Jurkat, Clone E6-1 (cell line): ENCODE measurements at places on chromosomes 7 and 10.
A peak's percentile ranks its signal among the peaks of the same experiment; 100 is the strongest.

DNA sequence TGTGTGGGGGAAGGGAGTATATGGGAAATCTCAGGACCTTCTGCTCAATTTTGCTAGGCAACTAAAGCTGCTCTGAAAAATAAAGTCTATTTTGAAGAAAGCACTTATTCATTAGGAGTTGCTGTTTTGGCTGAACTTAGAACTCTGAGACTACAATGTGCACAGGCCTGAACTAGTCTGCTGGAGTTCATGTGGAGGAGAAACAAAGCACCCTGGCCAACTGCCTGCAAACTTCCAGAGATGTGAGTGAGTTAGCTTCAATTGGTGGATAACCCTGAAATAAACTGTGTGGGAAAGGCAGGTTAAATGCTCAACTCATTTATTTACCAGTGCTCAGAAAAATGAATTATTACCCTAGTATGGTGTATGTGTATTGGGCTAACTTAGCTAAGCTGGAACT, 17.3 kb upstream of the FAM241B start:
- no peak for DNase-seq

- DNase-seq = no peak
Observed at GRCh38 chr10:111082102-111082975, 5.5 kb downstream of the ADRA2A start.

GRCh38 chr7:102873470-102874165, 39.2 kb upstream of the LRRC17 start:
- DNase-seq = no peak

GRCh38 chr7:116955340-116955739, 2.0 kb downstream of the ST7 start:
- DNase-seq = no peak

GRCh38 chr7:128879461-128879938, 16.8 kb downstream of the ATP6V1F start:
- DNase-seq = no peak

- no peak for DNase-seq
Observed at GRCh38 chr7:48962821-48963505, 38.6 kb downstream of the CDC14C start.

DNA sequence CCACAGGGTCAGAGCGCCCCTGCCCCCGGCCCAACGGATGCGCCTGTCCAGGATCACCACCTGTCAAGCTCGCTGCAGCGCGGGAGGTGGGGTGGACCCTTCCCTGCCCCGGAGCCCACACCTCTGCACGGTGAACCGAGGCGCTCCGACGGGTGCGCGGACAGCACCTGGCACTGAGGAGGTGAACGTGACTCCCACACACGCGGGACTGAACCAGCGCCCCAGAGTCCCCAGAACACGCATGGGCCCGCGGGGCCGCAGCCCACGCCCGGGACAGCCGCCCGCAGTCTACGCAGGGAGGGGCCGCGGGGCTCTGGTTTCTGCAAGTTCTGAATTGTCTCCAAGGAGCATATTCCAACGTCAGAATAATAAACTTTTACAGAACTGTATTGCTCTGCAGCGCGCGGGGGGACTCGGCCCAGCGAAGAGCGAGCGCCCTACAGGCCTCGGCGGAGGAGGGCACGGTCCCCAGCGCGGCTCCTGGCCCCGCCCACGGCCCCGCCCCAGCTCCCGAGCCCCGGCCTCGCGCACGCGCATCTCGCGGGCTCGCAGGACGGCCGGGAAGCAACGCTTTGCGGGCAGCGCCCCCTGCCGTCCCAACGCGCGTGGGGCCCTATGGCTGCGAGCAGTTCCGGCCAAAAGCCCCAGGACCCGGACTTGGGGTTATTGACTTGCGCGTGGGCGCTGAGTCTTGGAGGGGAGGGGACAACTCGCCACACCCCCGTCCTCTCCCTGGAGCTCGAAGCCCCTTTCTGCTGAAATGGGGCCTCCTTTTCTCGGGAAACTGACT, 29.7 kb downstream of the OAT start:
- DNase-seq = peak; percentile 64

- peak; percentile 50 for DNase-seq
Observed at GRCh38 chr10:12902135-12902572, 99.4 kb downstream of the CCDC3 start.

DNA sequence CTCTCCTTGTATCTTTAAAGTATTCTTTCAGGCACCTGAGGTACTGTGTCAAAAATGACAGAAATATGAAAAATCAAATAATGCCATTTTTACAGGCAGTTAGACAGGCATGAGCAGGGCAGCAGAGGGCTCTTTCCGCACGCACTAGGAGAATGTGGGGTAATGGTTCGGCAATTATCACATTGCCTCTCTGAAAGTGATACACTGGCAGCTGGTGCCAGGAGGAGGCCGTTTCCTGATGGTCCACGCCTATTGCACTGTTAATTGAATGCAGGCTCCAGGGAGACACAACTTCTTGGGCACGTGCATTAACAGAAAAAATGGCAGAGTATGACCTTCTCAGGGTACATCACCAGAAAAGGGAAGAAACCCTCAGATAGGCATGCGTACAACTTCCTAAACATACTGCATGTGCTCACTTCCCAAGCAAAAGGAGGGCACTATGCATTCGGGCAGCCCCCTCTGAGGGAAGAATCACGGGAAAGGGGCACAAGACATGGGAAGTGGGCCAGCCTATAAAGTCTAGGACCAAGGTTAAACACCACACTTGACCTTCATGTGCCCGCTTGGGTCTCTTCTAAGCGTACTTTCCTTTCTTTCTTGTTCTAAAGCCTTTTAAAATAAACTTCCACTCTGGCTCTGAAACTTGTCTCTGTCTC, 161.7 kb downstream of the TNS3 start:
- DNase-seq = no peak

GRCh38 chr10:111974325-111974724, 209.2 kb downstream of the GPAM start:
- DNase-seq = no peak

DNA sequence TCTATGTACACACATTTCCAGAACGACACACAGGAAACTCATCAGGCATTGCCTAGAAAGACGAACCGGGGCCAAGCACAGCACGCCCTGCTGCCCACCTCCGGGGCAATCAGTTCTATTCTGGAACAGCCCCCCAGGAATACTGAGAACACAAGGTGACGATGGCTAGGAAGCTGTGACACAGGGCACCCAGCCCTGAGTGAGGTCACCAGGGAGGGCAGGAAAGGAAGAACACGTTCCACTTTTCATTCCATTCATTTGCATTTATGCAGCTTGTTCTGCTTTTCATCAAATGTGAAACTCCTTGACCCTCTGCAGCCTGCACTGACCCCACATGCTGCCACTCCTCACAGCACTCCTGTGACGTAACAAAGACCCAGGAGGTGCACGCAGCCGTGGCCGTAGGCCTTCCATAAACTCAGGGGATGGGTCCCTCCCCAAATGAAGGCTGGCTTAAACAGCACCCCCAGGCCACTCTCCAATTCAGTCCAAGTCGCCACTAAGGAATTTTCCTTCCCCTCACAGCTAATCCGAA, 28.9 kb downstream of the MAD1L1 start:
- DNase-seq = no peak

- no peak for DNase-seq
Observed at GRCh38 chr7:91634485-91635177, 245.9 kb downstream of the MTERF1 start.

GRCh38 chr10:100744987-100745881, at the start of gene PAX2:
PAX2 (plus strand) TSS chr10:100745582; CDS start chr10:100746261, 679 bp downstream.
- DNase-seq = no peak

DNA sequence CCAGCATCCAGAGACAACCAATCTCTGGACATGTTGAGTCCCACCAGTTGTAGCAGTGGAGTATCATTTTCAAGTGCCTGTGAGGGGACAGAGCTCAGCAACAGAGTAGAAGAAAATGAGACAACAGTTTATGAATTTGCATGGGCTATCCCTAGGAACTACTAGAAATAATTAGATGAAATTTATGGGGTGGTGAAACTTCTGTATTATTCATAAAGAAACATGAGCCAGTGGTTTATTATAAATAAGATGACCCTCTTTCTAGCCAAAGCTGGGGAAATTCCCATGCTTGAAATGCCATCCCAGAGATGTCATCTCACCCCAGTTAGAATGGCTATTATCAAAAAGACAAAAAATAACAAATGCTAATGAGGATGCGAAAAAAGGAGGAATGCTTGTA, 55.1 kb upstream of the ITGB8 start:
- DNase-seq = no peak

- DNase-seq = no peak
Observed at GRCh38 chr10:99620711-99621453, 643 bp upstream of the SLC25A28 start.

DNA sequence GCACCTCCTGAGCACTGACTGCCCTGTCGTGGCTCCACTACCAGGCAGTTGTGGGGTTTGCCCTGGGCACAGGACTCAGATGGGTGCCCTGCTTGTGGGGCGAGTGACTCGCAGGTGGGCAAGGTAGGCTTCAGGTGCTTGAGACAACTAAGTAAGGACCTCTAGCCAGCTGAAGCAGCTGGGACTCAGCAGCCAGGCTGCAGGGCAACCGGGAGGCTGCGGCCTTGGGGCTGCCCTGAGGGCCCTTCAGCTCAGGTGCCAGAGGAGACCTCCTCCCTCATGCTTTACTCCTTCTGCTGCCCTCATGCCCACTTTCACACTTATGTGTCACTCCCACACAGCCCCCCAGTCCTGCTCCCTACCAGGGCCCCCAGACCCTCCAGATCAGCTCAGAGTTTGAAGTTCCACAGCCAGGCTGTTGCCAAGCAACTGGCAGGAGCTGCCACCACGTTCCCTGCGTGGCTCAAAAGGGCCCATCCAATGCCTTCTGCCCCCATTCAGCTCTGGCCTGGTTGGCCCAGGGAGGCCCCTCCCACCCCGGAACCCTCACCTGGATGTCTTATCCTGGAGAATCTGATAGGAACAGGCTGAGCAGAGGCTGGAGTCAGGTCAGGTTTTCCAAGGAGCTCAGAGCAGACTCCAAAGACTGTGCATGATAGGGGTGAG, 10.0 kb downstream of the TLX1 start:
- DNase-seq = no peak

DNA sequence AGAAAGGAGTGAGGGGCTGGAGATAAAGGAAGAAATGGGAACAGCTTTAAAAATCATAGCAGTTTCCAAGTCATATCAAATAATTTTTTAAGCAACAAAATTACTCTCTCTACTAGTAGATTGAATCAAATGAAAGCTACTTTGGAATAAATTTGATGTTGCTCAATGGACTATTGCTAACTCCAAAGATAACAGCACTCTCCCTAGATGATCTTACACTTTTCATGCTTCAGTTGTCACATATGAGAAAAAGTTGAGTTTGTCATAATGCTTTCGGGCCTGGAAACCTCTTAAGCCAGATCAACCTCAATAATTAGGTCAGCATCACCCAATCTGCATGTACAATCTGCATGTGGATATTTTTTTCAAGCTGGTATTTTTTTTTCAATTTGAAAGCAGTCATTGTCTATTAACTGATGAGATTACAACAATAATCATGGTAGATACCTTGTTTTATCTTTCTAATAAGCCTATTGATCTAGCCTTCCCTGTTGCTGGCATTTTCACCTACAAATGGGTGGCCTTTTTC, 31.3 kb downstream of the LIPJ start:
- no peak for DNase-seq

- DNase-seq = no peak
Observed at GRCh38 chr7:28318101-28318762, 94.1 kb upstream of the CREB5 start.

- no peak for DNase-seq
Observed at GRCh38 chr10:3568983-3569382, 216.0 kb downstream of the KLF6 start.

GRCh38 chr10:60282771-60283353, 106.8 kb downstream of the ANK3 start:
- no peak for DNase-seq

DNA sequence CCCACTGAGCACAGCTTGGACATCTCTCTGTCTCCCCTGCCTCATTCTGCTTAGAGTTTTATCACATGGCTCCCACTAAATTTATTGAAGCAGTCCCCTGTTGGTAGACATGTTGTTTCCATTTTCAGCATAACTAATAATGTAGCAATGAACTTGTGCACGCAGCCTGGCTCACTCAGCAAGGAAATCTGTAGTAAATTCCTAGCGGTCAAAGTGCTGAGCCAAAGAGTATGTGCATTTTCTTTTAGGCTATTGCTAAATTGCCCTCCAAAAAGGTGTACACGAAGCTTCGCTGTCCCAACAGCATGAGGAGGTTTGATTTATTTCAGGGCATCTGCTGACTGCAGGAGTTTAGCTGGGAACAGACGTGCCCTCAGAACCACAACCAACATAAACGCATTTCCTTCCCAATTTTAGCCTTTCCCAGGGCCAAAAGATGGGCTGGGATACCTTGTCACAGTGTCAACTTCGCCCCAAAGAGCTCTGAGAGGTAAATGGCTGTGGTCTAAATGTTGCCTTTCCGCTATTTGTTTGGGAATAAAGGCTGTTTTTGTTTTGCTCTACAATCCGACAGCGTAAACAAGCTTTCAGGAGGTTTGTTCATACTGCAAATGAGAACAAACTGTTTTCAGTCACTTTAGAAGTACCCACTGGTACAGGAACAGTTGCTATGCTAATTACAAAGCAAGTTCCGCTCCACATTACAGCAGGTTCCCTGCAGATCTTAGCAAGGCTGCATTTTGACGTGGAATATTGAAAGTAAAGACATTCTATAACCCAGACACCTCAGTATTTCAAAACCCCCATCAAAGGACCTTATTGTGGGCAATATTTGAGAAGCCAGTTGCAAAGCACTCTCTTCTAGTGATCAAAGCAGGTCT, 16.8 kb downstream of the VSIR start:
- no peak for DNase-seq

DNA sequence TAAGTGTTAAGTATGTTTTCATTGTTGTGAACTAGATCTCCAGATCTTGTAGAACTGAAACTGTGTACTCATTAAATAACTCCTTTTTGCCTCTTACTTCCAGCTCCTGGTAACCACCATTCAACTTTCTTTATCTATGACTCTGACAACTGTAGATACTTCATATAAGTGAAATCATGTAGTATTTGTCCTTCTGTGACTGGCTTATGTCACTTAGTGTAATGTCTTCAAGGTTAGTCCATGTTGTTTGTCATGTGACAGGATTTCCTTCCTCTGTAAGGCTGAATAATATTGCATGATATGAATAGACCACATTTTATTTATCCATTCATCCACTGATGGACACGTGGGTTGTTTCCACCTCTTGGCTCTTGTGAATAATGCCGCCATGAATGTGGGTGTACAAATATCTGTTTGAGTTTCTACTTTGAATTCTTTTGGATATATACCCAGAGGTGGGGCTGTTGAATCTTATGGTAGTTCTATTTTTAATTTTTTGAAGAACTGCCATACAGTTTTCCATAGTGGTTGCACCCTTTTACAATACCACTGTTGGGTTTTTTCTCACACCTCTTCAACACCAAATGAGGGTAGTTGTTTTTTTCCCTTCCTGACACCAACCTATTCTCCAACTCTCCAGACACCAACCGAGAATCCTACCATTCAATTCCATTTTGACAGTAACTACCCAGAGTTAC, 10.7 kb upstream of the FMC1 start:
- DNase-seq = no peak

- DNase-seq = no peak
Observed at GRCh38 chr10:124926548-124926947, 15.4 kb upstream of the ZRANB1 start.

- no peak for DNase-seq
Observed at GRCh38 chr10:62384057-62384446, 9.9 kb downstream of the ZNF365 start.
